A549 treated with Hydrocortisone at 1 μM for 4 hours (cell line): ENCODE measurements at places on chromosomes 13 and 19. TPM values are rescaled to one million over a fixed set of nuclear protein-coding genes. Genes with fewer than 3 reads are reported as not detected.

KIR2DL4 gene
- total RNA-seq: not detected in 5 replicates

LSR gene
- 6.8 to 12.1 TPM (median 10.2 TPM) in 5 replicates for total RNA-seq

ZNF587 gene
- 5.2 to 8.3 TPM (median 6.1 TPM) in 5 replicates for total RNA-seq

CYP2S1 gene
- 19.2 to 22.5 TPM (median 19.7 TPM) in 5 replicates for total RNA-seq

IZUMO2 gene
- not detected in 5 replicates for total RNA-seq
